ENCODE measurements at places on chromosomes 4 and X.

- DNase-seq = no peak
Observed at GRCh38 chr4:54255881-54256280, 26.8 kb downstream of the PDGFRA start.

DNA sequence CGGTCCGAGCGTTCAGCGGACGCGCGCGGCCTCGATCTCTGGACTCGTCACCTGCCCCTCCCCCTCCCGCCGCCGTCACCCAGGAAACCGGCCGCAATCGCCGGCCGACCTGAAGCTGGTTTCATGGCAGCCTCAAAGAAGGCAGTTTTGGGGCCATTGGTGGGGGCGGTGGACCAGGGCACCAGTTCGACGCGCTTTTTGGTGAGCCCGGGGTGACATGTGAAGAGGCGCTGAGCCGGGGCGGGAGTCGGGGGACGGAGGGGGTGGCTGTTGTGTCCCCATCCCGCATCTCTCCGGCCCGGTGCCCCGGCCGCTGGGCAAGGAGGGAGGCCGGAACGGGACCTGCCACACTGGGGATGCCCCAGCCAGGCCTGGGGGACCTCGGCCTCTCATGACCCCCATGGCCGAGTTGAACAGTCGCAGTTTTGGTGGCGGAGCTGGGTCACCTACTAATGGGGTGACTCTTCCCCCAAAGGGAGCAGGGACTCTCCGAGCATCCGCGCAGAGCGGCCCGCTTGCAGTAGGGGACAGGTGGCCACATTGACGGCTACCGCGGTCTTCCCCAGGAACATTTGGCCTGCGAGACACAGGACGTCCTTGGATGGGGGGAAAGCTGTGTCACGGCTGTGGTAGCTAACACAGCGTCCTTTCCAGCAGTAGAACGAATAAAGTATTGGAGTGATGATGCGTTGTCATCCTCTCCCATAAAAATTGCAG is at the start of gene GK:
Gene GK, plus strand, starts transcription at position 9 of the 717 bp plus-strand sequence. Its CDS starts 115 bp downstream, at position 124.
- no peak for DNase-seq

- no peak for DNase-seq
Observed at GRCh38 chr4:55938481-55938880, 10.3 kb upstream of the CEP135 start.

- no peak for DNase-seq
Observed at GRCh38 chr4:108024085-108024877, 34.6 kb downstream of the HADH start.

DNA sequence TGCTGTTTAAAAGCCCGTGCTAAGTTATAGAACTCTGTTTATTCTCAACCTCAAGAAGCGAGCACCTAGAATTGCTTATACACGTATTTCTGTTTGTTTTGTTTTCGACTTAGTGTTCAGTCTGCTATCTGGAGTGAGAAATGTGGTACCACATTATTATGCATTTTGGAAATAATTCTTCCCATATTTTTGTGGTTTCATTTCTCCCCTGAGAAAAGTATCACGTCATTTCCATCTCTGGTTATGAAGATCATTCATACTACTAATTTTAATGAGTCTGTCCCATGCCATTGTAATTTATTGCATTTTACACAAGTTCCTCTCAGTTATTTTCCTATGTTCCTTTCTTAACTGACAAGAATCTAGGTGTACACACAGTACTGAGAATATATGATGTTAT is 186.0 kb downstream of the DCHS2 start:
- DNase-seq = no peak

GRCh38 chrX:120302434-120302833 is 8.8 kb downstream of the TMEM255A start:
- DNase-seq = no peak

DNA sequence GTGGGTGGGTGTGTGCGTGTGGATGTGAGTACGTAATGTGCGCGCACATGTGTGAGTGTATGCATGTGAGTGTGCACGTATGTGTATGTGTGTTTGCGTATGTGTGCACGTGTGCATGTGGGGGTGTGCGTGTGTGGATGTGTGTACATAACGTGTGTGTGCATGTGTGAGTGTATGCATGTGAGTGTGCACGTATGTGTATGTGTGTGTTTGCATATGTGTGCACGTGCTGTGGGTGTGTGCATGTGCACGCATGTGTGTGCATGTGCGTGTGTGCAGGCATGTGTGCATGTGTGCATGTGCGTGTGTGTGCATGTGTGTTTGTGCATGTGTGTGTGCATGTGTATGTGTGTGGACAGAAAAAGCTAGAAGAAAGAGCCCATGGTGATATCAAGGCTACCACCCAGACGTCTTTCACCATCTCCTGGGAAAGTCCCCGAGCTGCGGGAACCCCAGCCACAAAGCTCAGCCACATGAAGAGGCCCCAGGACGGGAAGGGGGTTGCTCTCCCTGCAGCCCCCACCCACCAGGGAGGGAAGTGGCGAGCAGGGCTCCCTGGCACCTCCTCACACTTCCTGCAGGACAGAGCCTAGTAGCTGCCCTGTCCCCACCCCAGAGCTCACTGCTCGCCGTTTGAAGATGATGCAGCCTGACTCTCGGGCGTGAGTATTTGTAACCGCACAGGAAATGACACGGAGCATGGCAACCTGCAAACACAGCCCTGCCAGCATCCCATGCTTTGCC is 108.3 kb downstream of the DCTD start:
- DNase-seq = no peak

GRCh38 chr4:4840351-4840750 is 19.1 kb upstream of the MSX1 start:
- DNase-seq = no peak

DNA sequence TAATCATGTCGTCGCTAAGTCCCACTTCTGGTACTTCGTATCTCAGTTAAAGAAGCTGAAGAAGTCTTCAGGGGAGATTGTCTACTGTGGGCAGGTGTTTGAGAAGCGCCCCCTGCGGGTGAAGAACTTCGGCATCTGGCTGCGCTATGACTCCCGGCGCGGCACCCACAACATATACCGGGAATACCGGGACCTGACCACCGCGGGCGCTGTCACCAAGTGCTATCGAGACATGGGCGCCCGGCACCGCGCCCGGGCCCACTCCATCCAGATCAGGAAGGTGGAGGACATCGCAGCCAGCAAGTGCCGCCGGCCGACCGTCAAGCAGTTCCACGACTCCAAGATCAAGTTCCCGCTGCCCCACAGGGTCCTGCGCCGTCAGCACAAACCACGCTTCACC is 11.3 kb downstream of the PNCK start:
- no peak for DNase-seq

DNA sequence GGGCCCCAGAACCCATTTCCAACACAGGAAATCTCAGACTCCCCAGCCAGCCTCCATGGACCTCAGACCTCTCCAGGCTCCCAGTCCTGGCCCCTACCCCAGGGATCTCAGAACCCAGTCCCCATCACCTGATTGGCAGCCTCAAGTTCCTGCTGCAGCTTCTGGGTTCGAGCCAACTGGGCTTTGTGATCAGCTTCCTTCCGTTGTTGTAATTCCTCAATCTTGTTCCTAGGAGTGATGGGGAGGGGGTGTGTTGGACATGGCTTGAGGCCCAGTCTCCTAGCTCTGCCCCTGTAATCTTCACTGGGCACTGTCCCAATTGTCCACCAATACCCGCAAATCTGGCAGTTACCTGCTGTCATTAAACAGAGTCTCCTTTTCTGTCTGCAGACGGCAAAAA is 12.6 kb downstream of the GRIPAP1 start:
- no peak for DNase-seq

DNA sequence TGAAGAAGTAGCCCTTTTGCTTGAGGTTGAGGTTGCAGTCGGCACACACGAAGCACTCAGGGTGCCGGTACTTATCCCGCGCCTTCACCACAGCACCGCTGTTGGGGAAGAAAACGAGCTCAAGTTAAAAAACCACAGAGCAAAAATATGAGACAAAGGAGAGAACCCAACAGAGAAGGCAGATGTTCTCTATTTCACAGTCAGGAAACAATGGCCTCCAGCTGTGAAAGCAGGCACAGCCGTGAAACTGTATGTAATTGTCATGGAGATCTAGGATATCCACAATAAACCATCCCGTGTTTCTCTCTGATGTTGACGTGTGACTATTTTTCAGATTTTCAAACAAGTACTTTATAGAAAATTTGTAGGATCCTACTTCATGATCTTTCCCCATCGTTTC is 30.9 kb upstream of the CCDC110 start:
- DNase-seq = no peak

GRCh38 chr4:82918091-82918490 is 17.6 kb downstream of the THAP9 start:
- DNase-seq = no peak

DNA sequence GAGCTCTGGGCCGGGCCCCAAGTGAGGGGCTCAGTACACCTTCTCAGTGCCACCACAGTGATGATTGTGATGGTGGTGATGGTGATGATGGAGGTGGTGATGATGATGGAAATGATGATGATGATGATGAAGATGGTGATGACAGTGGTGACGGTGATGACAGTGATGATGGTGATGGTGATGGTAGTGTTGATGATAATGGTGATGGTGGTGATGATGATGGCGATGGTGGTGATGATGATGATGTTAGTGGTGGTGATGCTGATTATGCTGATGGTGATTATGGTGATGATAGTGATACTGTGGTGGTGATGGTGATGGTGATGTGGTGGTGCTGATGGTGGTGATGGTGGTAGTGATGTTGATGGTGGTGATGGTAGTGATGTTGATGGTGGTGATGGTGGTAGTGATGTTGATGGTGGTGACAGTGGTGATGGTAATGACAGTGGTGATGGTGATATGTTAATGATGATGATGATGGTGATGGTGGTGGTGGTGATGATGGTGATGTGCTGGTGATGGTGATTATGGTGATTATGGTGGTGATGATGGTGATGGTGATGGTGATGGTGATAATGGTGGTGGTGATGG is 29.9 kb downstream of the HMX1 start:
- DNase-seq = no peak

DNA sequence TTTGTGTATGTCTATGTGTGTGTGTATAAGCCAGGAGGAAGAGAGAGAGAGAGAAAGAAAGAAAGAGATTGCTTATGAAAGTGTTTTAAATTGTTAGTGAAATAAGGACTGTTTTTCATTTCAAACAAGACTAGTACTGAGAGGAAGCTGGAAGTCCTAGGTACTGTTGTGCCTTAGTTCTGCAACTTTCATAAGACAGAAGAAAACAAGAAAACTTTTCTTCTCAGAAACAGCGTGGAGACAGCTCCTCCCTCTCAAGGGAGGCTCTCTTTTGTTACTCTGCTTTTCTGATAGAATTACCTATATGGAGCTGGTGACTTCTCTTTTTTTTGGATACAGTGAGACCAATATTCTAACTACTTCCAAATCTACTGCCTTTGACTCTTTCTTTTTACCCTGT is 62.5 kb downstream of the BANK1 start:
- DNase-seq = no peak

- DNase-seq = no peak
Observed at GRCh38 chrX:153735274-153735673, 10.6 kb downstream of the ABCD1 start.

GRCh38 chr4:181528570-181529184 is 714.5 kb upstream of the TENM3 start:
- DNase-seq = peak; percentile 2

- peak; percentile 41 for DNase-seq
Observed at GRCh38 chrX:12970691-12971202, 4.2 kb upstream of the TMSB4X start.

GRCh38 chr4:33422656-33423055 is 2702.5 kb downstream of the PCDH7 start:
- no peak for DNase-seq

- no peak for DNase-seq
Observed at GRCh38 chrX:136691028-136691809, 43.3 kb downstream of the CD40LG start.

- no peak for DNase-seq
Observed at GRCh38 chr4:139801895-139802294, 136.3 kb downstream of the MGST2 start.

- DNase-seq = no peak
Observed at GRCh38 chrX:47849778-47850177, 13.1 kb downstream of the ZNF81 start.

GRCh38 chrX:10034740-10035260 is 67.6 kb downstream of the CLDN34 start:
- no peak for DNase-seq

DNA sequence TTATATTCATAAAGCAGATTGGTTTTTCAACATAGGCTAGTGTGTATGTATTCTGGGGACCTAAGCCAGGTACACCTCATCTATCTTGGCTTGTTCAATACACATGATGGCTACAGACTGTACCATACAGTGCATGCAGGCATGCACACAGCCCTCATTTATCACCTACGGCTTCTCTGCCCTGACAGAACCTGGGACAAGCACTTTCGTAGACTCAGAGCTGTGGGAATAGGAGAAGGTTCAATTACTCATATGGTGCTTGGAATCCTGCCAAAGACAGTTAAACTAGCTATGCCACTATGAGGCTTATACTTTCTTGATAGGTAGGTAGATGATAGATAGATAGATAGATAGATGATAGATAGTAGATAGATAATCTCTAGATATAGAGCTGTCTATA is 457.2 kb downstream of the GALNTL6 start:
- DNase-seq = no peak

DNA sequence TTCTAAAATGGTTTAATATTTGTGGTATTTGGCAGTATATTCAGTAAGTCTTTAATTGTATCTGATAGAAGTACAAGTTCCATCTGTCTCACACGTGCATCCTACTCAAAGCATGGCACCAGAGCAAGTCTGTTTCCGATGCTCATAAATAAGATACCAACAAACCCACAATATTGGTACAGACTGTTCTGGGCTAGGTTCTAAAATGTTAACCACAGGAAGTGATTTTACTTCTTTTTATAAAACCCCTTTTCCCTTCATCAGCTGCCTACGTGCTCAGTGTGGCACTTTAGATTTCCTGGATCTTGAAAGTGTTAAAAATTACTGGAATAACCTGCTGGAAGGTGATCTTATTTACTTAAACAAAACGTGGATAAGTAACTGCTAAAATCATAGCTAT is 165.1 kb downstream of the CFAP299 start:
- no peak for DNase-seq

DNA sequence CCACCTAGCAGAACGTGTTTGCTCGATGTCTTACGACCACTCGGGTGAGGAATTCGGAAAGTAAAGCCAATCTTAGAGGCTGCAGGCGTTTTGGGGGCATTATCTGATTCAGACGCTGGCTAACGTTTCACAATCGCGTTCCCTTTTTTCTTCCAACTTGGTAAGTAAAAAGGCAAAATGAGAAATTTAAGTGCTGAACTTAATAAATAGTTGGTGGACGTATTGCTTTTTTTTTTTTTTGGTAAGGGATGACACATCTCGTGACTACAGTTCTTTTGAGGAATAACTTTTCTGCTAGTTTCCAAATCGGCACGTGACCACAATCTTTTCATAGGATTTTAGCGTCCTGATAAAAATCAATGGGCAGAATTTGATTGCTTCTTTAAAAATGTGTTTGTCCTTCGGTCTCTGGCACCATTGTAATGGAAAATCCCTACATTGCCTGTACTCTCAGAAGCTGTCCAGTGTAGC is 848 bp downstream of the RAB9A start:
- DNase-seq = no peak

- DNase-seq = peak; percentile 37
Observed at GRCh38 chr4:56821381-56822243, at the start of gene SPINK2. TSS of gene SPINK2 (minus strand) at chr4:56821701. CDS start at chr4:56821662, 39 bp downstream.
